ENCODE measurements at places on chromosomes 1 and 21. TPM values are rescaled to one million over a fixed set of nuclear protein-coding genes. Genes with fewer than 3 reads are reported as not detected.
A peak's percentile ranks its signal among the peaks of the same experiment; 100 is the strongest.

GRCh38 chr1:88990426-88990825 lies 2.0 kb downstream of the KYAT3 start:
- DNase-seq = no peak

DNA sequence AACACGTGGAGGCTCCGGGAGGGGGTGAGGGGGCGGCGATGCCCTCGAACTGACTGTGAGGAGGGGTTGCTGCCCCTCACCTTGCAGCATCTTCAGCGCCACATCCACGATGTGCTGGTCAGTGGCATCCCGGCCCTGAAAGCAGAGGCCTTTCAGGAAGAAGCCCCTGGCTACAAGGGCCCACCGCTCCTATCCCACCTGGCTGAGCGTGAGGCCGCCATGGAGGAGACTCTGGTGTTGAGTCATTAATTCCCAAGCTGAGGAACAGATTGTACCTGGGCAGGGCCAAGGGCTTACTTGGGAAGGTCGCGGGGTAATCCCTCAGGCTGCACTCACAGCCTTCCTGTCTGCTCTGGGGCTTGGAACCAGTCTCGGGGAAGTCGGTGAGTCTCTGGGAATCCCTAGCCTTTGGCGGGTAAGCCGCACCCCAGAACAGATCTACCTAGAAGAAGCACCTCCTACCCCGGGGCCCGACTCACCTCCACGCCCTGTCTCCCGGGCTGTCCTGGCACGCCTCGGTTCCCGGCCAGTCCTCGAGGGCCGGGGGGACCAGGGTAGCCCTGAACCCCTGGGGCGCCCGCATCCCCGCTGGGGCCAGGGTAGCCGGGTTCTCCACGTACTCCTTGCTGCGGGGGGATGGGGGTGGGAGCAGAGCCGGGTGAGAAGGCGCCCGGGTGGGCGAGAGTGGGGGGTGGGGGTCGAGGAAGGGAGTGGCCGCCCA lies 13.9 kb downstream of the COL9A2 start:
- no peak for DNase-seq

DNA sequence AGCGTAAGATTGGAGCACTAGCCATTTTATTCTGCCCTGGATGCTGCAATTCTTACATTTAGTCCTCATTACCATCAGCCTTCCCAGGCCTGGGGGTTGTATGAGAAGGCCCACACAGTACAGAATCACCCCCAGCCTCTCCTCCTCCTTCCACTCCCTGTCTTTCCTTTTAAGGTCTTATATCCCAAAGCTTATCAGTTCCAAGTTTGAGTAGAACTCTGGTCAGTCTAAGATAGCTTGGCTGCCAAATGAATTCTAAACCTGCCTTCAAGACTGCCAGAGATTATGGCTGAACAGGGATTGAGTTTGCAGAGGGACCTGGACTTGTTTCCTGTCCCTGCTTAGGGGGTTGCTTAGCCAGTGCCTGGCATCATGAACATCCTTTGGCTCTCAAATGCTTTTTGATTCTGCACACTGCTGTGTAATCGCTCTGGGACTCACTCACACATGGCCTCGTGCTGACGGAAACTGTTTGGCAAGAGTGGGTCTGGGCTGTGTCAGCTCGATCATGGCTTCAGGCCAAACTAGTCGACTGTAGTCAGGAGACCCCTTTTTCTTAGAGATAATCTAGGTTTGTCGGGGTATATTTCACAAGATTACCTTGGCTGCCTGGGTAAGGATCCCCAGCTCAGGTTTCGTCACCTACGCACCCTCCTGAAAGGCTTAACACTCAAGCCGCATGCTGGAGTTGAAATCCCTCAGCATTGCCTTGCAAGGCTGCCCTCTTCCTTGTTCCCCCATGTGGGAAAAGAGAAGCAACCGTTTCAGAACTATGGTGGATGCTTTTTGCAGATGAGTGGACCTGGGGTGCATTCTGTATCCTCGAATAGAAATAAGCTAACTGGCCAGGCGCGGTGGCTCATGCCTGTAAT lies 252.6 kb downstream of the NFIA start:
- DNase-seq = peak; percentile 61

DNA sequence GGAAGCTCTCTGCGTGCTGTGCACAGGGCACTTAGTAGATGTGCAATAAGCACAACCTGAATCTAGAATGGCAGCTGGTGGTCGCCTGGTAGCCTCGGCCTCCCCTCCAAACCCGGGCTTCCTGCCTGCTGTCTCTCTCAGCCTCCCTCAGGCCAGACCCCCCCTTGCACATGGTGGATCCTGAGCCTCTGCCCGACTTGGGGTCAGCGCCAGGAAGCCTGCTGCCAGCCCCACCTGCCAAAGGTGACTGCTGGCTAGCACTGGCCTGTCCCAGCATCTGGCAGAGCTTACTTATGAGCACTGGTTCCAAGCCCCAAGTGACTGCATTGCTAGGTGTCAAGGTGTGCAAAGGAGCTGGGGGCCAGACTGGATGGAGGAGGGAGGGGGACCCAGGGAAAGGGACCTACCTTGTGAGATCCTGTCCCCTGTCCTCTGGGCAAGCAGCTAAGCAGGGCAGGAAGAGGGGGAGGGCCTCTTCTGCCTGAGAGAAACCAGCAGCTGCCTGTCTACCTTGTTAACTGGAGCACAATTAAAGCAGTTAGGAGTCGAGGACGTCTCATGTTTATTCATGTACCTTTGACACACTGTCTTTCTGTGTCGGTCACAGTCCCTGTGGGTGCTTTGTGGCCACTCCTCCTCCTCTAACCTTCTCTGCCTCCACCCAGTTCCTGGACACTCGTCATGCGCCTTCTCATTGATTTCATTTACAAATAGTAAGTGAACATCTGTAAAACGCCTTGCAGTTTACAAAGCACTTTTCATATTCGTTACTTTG lies 100.9 kb downstream of the DDX20 start:
- no peak for DNase-seq

DNA sequence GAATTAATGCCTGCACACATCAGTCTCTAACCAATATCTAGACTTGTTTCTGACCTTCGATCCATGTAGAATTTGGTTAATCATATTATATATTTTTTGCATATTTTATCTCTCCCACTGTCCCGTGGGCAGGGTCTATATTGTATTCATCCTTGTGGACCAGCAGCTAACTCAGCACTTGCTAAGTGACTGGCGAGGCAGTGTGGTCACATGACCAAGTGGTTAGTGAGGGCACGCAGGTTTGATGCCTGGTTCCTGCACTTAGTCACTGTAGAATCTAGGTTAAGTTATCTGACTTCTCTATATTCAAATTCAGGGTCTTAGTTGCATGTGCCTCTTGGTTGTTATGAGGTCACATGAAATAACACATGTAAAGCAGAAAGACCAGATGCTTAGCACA lies 120.5 kb downstream of the UBE2U start:
- DNase-seq = no peak

DNA sequence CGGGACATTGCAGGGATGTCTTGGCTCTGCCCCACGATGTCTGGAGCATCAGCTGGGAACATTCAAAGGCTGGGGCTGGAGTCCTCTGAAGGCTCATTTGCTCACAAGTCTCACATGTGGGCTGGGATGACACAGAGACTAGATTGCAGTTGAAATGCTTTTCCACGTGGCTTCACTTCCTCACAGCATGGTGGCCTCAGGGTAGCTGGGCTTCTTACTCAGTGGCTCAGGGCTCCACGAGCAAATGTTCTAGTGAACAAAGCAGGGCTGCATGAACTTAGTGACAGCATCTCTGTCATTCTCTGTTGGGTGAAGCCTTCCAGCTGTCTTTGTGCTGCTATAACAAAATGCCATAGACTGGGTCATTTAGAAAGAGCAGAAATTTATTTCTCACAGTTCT lies 247.0 kb upstream of the POU3F1 start:
- DNase-seq = no peak

GRCh38 chr1:8348777-8349472 lies 31.0 kb downstream of the SLC45A1 start:
- peak; percentile 67 for DNase-seq

DNA sequence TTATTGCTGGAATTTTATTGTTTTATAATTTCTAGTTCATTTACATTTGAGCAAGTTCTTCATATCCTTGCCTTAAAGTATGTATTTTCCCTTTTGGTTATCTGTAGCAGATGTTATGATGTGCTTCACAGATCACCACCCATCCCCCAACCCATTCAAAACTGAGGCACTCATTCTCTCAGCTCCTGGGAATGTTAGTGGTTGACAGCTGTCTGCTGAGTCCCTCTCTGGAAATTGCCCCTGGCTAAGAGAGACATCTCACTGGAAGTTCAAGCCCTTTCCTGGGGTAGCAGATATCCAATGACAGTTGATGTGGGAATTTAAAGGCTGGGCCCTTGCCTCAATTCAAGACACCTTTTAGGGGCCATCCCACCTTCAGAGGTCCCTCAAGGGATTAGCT lies 4.3 kb upstream of the DPYD start:
- no peak for DNase-seq

GRCh38 chr1:5504364-5504740 lies 487.9 kb downstream of the NPHP4 start:
- DNase-seq = no peak

- no peak for DNase-seq
These were observed 66.1 kb downstream of the TTC3 start for GRCh38 chr21:37139154-37139553.

DNA sequence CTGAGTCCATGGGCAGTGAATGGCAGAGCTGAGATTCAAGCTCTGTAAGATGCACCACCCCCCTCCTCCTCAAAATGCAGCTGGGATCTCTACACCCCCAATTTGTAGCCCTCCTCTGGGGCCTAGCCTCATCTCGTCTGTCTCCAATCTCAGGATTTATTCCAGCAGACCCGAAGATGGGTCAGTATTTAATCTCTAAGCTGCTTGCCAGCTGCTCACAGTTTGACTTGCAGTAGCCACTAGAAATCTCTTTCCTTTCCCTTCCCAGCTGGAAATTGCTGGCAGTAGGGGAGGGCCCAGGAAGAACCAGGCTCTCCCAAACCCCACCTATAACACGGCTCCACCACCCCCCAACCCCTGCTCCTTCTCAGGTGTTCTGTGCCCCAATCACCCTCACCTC lies 1.5 kb downstream of the LACTBL1 start:
- no peak for DNase-seq

GRCh38 chr1:96130432-96130831 lies 591.2 kb upstream of the PTBP2 start:
- DNase-seq = no peak

DNA sequence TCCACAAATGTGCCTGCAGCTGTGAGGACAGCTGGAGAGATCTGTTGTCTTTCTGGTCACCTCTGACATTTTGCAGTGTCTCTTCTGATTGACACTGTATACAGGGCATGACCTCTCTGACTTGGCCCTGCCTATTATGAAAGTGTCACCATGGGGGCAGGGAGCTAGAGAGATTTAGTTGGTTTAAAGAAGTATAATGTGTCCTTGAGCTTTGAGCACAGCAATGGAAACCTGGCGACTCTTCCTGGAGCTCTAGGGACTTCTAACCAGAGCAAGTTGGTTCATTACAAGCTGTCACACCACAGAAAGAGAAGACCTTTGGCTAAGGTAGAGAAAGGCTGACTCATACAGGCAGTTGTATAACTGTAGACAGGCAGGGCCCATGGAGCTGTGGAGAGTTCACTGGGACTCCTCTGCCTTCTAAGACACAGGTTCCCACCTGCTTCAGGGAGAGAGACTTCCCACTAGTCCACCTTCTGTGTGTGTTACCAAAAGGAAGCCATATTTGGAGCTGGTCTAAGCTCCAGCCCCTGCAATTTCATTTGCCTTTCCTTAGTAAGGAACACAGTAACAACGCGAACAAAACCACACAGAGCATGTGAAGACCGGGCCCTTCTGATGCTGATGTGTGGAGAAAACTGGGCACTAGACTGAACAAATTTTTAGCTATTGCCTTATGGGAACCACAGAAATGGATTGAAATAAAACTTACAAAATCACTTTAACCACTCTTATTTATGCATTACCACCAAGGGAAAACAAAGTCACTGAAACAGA lies 90.5 kb upstream of the ADAR start:
- DNase-seq = no peak

GRCh38 chr1:217244971-217245370 lies 385.9 kb downstream of the GPATCH2 start:
- DNase-seq = no peak

DNA sequence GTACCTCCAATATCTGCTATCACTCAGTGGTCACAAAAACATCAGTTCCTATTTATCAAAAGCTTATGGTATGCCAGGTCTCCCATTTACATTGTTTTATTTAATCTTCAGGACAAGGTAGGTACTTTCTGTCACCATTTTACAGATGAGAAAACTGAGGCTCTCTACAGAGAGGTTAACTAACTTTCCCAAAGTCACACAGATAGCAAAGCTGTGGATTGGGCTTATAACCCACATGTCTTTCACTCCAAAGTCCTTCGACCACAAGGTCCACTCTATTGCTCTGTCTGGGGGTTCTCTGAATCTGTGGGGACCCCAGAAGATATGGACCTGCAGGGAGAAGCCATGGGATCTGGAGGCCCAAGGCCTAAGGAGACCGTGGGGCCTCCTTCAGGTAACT lies 26.6 kb upstream of the EPS8L3 start:
- DNase-seq = no peak

DNA sequence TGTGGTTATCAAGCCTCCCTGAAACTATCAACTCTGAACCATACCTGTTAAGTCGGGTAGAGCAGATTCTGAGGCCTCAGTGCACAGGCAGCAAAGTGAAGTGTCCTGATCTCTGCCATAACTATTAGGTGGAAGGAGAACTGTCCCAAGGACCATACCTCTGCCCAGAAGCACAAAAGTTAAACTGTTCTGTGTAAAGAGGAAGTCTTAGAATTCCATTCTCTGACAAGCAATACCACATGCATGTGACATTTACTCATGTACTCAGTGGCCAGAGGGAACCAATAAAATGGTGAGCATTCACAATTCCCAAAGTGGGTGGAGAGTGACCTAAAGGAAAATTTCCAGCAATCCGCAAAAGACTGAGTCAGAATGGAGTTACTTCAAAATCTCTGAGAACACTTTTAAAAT lies 61.0 kb downstream of the TOR3A start:
- peak; percentile 96 for DNase-seq

- no peak for DNase-seq
These were observed 8.1 kb upstream of the PLEKHM2 start for GRCh38 chr1:15676010-15676409.

DNA sequence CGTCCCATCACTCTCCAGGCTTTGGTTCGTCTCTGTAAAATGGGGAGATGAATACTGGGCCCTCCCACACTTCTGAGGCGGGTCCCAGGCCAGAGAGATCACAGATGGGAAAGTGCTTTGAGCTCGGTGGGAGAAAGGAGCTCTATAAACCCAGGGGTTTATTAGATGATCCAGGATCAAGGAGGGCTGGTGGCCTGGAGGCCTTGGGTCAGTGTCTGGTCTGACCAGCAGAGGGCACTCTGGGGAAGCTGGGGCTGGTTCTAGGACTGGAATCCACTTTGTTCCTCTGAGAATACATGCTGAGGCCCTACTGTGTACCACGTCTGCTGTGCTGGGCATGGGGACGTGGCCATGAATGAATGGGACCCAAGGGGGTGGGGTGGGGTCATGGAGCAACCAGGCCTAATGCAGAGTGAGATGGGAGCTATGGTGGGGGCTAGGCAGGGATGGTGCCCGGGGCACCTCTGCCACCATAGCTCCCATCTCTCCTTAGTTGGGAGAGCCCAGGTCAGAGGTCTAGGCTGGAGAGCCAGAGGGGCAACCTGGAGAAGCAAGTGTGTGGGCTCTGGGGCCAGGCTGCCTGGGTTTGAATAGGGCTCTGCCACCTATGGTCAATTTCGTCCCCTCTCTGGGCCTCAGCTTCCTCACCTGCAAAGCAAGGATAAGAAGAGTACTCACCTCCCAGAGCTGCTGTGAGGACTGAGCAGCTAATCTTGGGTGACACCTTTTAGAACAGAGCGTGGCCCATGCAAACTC lies 9.0 kb upstream of the FAM131C start:
- DNase-seq = peak; percentile 66

Gene SRGAP2
- 67.3 TPM for total RNA-seq

Gene TMIGD3
- not detected for total RNA-seq

Gene CFAP45
- total RNA-seq = 0.13 TPM

Gene CYP4X1
- total RNA-seq = 3.4 TPM

Gene HES3
- total RNA-seq = not detected
